ENCODE measurements at places on chromosomes 16 and 17.

DNA sequence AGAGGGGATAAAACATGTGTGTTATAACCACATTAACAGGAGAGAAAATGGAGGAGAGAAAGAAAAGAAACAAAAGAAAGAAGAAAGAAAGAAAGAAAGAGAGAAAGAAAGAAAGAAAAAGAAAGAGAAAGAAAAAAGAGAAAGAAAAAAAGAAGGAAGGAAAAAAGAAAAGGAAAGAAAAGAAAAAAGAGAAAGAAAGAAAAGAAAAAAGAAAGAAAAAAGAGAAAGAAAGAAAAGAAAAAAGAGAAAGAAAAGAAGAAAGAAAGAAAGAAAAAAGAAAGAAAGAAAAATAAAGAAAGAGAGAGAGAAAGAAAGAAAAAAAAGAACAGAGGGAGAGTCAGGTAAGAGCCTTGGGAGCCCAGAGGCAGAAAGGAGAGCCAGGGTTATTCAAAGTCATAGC lies 446.6 kb upstream of the ASIC2 start:
- no peak for DNase-seq

DNA sequence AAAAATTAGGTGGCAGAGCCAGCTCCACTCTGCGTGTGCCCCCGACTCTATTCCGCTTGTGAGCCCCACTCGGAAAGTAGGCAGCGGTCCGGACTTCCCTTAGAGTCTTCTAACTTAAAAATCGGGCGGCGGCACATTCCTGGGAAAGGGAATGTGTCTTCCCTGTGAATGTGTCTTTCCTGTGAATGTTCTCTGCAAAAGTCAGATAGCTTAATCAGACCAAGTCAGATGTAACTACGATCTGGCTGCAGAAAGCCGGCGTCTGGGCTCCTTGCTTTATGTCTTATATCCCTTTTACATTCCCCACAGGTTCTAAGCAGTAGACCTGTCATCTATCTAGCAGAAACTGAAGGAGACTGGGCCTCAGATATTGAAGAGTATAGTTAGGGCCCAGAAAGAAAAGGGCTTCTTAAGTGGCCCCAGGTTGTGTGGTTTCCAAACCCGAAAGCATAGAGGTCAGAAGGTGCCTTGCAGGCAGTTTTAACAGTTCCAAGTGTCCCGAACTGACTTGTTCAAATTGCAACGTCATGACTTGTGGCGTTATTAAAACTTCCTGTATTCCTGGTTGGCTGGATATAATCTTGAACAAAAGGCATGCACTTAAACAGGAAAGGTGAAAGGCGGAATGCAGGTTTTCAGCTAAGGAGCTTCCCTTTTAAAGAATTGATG lies 601 bp downstream of the PHKB start:
- peak; percentile 86 for DNase-seq

DNA sequence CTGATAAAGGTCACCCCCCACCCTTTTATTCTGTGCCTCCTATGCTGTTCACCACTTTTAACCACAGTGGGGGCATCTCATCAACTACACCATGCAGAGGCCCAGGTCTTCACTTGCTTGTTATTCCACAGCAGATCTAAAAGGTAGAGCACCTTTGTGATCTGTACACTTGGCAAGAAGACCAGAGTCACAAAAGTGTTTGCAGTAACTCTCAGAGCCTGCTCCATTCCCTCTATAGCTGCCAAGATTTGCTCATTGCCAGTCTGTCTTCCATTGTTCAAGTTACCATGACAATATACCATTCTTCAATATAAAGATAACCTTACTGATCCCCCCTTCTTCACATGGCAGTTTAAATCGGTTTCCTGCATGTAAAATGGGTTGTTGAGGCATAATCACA lies 180.0 kb downstream of the TOX3 start:
- no peak for DNase-seq

DNA sequence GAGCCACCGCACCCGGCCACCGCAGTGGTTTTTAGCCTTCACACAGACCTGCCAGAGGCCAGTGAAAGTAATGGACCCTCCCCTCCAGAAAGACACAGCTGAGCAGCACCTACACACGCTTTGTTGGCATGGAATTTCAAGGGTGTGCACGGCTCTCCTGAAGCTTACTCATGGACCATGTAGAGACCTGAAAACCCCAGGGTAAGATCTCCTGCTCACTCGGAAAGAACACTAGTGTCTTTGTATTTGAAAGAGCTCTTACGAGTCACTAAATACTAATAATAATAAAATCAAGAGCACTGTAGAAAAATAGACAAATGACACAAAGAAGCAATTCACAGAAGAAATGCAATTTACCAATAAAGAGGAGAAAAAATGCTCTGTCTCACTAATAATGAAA lies 20.0 kb downstream of the SLC43A2 start:
- DNase-seq, result no peak

GRCh38 chr17:10034719-10035475 lies 129.8 kb upstream of the RCVRN start:
- no peak for DNase-seq

DNA sequence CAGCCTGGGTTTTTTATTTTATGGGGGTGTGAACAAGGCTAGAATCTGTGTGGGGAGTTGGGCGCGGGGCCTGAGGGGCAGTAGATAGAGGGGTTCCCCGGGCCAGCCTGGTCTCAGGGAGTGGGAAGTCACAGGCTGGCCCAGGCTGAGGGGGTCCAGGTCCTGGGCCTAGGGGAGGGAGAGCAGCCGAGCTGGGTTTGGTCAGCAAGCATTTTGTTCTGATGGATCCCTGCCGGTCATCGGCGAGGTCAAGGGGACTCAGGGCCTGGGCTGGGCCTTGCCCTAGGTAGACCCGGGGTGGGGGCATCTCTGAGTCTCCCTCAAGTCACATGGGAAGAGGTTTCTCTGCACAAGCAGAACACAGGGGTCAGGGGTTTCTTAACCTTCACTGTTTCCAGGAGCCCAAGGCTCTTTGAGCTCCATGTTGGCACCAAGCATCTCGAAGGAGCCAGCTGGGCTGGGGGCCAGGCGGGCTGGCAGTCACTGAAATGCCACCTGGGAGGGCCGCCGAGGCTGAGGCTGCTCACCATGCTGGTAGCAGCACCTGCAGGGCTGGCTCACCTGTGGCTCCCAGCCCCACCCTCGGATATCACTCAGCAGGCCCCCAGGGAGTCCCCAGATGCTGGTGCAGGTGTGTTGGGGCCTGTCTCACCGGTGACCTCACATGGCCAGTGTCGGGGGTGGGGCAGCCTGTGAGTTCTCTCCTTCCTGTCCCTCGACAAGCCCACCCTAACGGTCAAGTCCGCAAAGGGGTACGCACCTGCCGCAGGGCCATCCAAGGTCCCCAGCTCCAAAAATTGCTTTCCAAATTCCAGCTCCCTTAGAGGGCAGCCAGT lies 41.0 kb downstream of the SLC7A5 start:
- DNase-seq, result no peak

GRCh38 chr17:5024604-5025003 lies 10.6 kb downstream of the SLC52A1 start:
- no peak for DNase-seq

DNA sequence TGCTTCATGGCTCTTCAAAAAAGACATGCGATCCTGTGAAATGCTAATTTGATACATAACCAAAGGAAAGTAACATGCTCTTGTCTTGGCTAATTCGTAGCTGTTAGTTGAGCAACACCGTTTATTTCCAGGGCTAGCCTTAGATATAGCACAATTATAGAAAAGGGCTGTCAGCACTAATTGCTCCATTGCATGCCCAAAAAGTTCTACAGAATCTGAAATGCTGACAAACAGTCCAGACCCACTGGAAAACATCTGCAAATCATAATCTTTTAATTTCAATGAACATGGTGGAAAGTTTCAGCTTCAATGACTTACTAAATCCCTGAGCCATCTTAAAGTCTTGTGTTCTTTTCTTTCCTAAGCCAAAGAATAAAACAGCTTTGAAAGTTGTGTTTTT lies 42.9 kb upstream of the NUDT7 start:
- DNase-seq, result no peak

GRCh38 chr17:19867079-19867328 lies 732 bp downstream of the ULK2 start:
- peak; percentile 72 for DNase-seq

GRCh38 chr16:9039210-9039609 lies 52.2 kb upstream of the HAPSTR1 start:
- peak; percentile 38 for DNase-seq

- DNase-seq, result no peak
These were observed 234.2 kb upstream of the MAF start for GRCh38 chr16:79834720-79835119.

DNA sequence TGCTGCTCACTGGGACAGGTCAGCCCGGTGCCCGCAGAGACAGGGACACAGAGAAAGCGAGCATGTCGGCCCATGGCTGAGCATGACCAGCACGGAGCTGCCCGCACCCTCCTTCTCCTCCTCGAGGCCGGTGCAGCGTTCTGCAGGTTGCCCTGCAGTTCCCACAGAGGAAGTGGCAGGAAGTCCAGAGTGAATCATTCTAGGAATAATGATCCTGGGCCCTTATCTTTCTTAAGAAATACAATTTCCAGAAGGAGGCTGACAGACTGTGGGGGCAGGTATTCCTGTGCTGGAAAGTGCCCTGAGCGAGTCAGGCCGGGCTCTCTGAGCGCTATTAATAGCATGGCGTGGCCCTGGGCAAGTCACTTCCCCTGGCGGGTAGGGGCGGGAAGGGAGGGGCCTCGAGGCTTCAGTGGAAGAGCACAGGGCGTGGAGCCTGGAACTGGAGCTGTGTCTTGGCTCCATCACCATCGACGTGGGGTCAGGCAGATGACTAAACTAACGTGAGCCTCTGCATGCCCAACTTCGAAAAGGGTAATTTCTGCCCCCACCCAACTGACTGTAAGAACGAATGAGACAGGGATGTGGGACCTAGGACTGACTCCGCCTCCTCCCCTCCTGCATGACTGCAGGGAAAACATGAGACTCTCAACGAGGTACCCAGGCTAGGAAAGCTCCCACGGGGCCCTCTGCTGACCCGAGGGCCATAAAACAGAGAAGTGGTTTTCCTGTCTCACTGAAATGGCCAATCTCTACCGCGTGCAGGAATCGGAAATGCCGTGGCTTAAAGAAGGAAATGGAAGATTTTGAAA lies 9.8 kb downstream of the TMEM204 start:
- DNase-seq, result peak; percentile 30

GRCh38 chr16:63361032-63361624 lies 1324.9 kb upstream of the CDH8 start:
- DNase-seq, result peak; percentile 56

GRCh38 chr17:42577140-42577531 lies 393 bp downstream of the PSMC3IP start:
- peak; percentile 35 for DNase-seq

GRCh38 chr17:37179893-37180292 lies 195.9 kb upstream of the C17orf78 start:
- no peak for DNase-seq

GRCh38 chr16:49740256-49740655 lies 115.7 kb downstream of the ZNF423 start:
- DNase-seq, result no peak

DNA sequence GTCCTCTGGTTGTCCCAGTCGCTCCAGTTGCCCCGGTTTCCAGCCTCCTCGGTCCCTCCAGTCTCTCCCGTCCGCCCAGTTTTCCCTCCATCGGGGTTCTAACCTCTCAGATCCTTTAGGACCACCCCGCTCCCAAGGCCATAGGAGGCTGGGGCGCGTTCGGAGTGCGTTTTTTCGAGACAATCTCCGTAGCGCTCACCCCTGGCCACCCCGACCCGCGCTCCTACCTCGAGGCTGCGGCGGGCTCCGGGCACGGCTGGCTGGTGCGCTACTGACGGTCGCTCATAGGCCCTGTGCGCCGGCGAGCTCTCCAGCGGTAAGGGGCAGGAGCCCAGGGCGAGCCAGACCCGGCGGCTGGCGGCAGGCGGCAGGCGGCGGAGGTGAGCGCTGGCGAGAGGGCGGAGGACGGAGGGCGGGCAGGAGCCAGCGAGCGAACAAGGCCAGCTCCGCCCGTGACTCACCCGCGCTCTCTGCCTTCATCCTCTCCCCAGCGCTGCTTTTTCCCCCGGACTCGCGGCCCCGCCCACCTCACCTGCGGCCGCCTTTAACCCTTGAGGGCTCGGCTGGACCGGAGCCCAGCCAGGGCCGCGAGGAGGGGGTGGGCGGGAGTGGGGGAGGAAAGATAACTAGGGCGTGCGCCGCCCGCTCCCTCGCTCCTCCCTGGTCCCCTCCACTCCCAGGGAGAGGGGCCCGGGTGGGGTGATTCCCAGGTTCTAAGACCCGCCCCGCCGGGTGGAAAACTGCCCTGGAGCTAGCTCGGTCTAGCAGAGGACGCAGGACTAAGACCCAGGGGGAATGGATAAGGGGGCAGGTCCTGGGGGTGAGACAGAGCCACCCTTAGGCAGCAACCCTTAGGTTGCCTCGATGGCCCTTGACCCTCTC lies at the start of gene SP6:
Gene SP6 (minus strand): TSS at position 472 of the 882 bp plus-strand sequence. CDS start 2,734 bp downstream, outside the sequence.
- no peak for DNase-seq

Data from GM12865 (cell line).